NCI-H526 (cell line): ENCODE measurements at places on chromosomes 5 and 9.

GRCh38 chr5:21574961-21575360 lies 1278.2 kb downstream of the CDH12 start:
- DNase-seq, result no peak

DNA sequence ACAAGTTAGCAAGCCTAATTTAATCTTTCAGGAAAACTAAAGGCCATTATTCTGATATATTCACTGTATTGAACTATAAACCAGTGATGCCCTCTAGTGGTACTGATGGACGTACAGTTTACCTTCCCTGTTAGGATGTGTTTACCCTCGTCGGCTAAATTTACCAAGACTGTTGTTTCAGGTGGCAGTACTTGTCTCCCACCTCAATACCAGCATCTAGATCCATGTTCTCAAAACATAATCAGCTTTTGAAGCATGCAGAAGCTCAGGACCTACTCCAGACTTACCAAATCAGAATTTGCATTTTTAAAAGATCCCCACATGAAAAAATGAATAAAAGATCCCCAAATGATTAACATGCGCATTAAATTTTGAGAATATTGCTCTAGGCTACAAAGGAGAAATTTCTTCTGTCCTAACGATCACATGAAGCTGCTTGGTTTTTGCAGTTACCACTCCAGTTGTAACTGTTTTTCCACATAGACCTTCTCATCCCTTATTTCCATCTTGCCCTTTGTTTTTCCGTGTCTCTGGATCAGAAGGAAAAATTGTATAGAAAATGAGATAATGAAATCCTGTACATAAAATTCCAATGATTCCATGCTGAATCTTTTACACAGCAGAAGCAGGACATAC lies 3.2 kb upstream of the BAAT start:
- peak; percentile 58 for DNase-seq

DNA sequence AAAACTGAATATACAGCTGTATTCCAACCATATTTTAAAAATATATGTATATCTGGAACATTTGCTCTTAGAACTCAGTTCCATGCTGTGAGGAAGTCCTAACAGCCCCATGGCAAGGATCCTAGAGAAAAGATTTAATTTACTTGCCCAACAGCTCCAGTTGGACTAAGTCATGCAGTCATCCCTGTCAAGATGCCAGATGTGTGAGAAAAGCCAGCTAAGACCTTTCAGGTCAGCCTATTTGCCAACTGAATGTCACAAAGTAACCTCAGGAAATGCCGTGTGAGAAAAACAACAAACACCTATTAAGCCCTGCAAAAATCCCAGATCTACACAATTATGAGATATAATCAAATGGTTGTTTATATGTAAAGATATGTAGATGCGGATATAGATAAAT lies 416.3 kb downstream of the NR2F1-AS1 start:
- DNase-seq, result no peak

- DNase-seq, result no peak
These were observed 1.5 kb downstream of the FAM81B start for GRCh38 chr5:95392593-95393182.
